ENCODE measurements at places on chromosomes 2 and 18.
A peak's percentile ranks its signal among the peaks of the same experiment; 100 is the strongest.

DNA sequence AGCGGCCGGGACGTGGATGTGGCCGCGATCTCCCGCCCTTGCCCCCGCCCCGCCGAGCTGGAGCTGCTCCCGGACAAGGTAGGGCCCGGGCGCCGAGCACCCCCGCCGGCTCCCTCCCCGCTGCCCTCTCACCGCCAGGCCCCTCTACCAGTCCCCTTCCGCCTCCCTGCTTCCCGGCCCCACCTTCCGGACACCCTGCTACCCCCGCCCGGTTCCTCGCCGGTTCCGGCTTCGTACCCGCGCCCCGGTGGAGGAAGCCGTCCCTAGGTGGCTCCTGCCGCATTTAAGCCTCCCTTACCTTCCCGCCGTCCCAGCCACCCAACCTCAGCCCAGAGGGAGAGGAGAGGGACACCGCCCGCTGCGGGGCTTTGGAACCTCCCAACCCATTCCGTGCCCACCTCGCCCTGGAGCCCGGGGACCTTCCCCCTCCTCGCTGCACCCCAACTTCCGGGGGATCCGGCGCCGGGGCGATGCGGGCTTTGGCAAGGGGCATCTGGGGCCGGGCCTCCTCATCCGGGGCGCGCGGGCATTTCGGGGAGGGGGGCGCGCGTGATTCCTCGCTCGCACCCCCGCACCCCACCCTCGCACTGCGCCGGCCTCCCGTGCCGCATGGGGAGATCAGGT lies 475 bp downstream of the B3GNT2 start:
- no peak for DNase-seq

- no peak for DNase-seq
Measured at GRCh38 chr2:65329525-65329924, 101.9 kb downstream of the ACTR2 start.

DNA sequence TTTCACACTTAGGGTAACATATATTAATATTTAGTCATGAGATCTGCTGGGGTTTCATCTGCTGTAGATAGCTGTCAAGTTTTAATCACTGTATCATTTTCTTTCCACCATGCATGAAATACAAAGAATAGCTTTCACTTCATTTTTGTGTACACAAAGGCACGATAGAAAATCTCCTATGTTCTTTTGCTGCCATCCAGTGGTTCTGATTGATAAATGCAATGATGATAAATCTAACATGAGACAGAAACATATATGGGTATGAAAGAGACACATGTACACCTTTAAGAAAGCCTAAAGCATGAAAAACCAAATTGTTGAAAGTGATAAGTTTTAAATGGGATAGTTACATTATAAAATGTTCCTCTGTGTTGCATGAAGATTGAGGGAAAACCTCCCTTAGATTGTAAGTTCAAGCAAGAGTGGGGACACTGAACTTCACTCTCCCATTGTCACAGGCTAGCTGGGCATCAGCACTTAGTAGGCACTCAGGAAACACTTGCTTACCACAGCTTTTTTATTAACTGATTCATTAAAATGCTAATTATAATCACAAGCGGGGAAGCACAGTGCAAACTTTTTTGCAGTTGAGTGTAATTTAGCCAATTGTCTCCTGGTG lies 31.2 kb downstream of the C1D start:
- peak; percentile 35 for DNase-seq

- no peak for DNase-seq
Measured at GRCh38 chr18:50757358-50757757, 62.5 kb downstream of the MRO start.

Measured in astrocyte (in vitro differentiated cells and primary cell).